Activated CD4-positive, alpha-beta T cell treated with anti-CD3 and anti-CD28 coated beads, Interleukin-2, amount 10 ng/mL, durations not matched to agents 7 days and 5 days (primary cell): ENCODE measurements at places on chromosomes 4 and X. TPM values are rescaled to one million over a fixed set of nuclear protein-coding genes. Genes with fewer than 3 reads are reported as not detected.

- H3K27ac ChIP-seq, result no peak overlapping the region
- no peak overlapping the region for H3K4me3 ChIP-seq
- H3K4me1 ChIP-seq, result peaks cover 9% of the 10 kb centered on the region
Measured at GRCh38 chr4:81512757-81513501, 41.2 kb upstream of the RASGEF1B start.

DNA sequence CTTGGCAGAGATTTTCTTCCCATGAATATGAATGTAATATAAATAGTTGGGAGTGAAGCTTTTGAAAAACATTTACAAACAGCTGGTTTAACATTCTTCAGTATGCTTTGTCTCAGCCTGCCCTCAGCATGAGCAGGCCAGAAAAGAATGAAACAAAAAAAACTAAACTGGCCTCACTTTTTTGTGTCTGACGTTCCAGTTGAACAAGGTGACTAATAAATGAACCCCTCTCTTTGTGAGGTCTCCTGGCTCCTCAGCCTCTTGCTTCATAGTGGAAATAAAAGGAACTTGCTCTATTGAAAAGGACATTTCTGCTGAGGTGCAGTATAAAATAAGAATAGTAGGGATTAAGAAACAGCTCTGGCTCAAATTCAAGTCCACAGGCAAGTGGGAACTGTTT is 9.4 kb downstream of the CHST7 start:
- H3K4me3 ChIP-seq, result no peak overlapping the region
- peaks cover 26% of the 10 kb centered on the region for H3K36me3 ChIP-seq
- no peak overlapping the region for H3K27ac ChIP-seq
- no peaks in the 10 kb centered on the region for H3K27me3 ChIP-seq

DNA sequence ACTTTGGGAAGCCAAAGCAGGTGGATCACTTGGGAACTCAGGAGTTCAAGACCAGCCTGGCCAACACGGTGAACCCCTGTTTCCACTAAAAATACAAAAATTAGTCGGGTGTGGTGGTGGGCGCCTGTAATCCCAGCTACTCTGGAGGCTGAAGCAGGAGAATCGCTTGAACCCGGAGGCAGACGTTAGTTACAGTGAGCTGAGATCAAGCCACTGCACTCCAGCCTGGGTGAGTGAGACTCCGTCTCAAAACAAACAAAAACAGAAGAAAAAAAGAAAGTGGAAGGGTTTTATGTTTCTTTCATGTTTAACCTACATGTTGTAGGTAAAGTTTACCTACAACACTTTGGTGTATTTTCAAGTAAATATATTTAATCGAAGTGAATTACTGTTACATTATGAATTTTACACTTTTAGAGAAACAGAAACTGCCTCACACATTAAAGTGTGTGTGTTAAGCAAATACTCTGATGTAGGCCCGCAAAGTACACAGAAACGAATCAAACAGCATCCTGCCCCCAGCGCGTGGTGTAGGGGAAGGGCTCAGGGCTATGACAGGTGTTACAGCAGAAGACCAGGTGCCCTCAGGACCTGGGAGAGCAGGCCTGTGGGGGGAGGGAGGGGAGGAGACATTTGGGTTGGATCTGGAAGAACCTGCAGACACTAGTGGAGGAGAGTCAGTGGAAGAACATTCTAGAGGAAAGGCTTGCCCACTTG is 39.0 kb downstream of the PTTG2 start:
- H3K4me3 ChIP-seq, result peak overlapping the region; percentile 28
- no peaks in the 10 kb centered on the region for H3K27me3 ChIP-seq
- DNase-seq, result peak; percentile 29
- peaks cover 6% of the 10 kb centered on the region for H3K36me3 ChIP-seq

The KCND1 gene
- 2.9 TPM for total RNA-seq

DNA sequence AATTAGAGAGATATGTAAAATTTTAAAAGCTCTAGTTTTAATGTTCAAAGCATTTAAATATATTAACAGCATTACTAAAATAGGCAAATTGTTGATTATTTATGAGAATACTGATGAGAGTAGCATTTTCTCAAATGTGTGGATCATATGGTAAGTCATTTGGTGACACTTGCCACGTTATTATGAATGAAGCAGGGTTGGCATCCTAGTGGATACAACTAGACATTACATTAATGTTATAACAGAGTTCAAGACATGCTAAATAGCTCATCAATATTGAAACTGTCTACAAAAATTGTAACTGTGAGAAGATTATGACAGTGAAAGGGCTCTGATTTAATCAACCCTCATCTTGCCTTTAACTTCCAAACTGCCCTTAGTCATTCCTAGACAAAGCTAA is 171.1 kb downstream of the PDGFC start:
- no peaks in the 10 kb centered on the region for H3K36me3 ChIP-seq
- H3K27me3 ChIP-seq, result no peaks in the 10 kb centered on the region
- no peak for DNase-seq
- H3K4me3 ChIP-seq, result no peak overlapping the region
- no peak overlapping the region for H3K27ac ChIP-seq
